ENCODE measurements at places on chromosomes 6 and 20. TPM values are rescaled to one million over a fixed set of nuclear protein-coding genes. Genes with fewer than 3 reads are reported as not detected.

- H3K36me3 ChIP-seq = no peaks in the 10 kb centered on the region
- H3K4me3 ChIP-seq = no peak overlapping the region
- H3K27ac ChIP-seq = no peak overlapping the region
- H3K27me3 ChIP-seq = no peaks in the 10 kb centered on the region
Measured at GRCh38 chr6:78844899-78845298, 22.5 kb upstream of the IRAK1BP1 start.

DNA sequence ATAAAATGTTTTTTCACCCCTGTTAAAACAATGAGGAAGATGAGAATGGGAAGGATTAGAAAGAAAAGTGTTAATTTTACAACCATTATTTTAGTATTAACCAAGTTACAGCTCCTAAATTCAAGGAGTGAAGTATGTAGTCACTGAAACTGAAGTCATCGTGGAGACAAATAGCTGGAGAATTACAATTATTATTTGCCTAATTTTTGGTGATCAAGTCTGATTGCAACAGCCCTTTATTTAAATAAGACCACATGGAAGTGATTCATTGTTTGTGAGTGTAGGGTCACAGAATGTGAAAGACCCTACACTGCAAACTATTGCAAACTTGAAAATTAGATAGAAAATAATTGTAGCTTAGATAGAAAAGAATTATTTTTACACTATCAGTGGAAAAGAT is 292.4 kb downstream of the CENPW start:
- no peak for DNase-seq
- no peaks in the 10 kb centered on the region for H3K27me3 ChIP-seq
- H3K36me3 ChIP-seq = no peaks in the 10 kb centered on the region
- no peaks in the 10 kb centered on the region for H3K4me1 ChIP-seq
- no peak overlapping the region for H3K4me3 ChIP-seq

Gene TXLNB
- 0.05 TPM for total RNA-seq

DNA sequence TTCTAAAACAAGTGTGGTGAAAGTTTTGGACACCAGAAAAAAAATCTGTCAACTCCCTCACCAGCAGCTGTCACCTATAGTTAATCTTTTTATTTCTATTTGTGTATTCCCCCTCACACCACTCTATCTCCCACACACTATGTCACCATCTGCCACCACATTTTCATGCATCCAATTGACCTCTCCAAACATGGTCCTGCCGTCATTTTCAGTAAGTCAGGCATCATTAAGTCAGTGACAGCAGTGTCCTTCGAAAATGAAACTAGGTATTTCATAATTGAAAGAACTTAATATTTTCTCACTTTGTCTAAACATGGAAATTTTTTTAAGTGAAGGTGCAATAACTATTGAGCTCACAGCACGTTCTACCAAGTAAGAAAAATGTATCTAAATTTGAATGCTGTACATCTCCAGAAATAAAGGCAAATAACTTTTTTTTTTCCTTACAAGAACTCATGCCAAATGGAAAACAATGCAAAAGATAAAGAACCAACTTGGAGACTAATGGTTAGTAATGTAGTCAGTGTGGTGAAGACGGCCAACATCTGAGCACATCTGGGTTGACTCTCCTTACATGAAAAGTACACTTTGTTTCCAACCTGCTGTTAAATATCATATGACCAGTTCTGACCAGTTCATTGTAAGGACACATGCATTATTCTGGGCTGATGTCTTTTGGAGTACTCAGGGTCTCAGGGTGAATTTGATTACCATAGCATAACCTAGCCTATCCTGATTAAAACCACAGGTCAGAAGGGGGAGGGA is 623.3 kb upstream of the MANEA start:
- H3K27me3 ChIP-seq = peaks cover 3% of the 10 kb centered on the region
- DNase-seq = no peak
- no peaks in the 10 kb centered on the region for H3K36me3 ChIP-seq
- no peak overlapping the region for H3K4me3 ChIP-seq

DNA sequence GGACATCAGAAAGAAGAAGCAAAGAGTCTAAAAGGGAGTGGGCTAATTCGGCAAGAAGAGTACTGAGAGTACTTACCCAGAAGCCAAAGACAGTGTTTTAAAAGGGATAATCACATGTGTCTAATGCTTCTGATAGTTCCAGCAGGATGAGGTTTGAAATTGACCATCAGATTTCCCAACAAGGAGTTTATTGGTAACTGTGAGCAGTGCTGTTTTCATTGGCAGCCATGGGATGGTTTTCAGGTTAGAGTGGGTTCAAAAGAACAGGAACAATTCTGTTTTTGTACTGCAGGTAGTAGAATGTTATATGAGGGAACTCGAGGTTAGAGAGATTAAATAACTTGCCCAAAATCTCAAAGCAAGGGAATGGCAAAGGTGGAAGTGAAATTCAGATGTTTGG is 8.5 kb downstream of the RNF217 start:
- no peak overlapping the region for H3K27ac ChIP-seq
- no peaks in the 10 kb centered on the region for H3K27me3 ChIP-seq
- peaks cover 21% of the 10 kb centered on the region for H3K36me3 ChIP-seq
- H3K4me1 ChIP-seq = peaks cover 47% of the 10 kb centered on the region

DNA sequence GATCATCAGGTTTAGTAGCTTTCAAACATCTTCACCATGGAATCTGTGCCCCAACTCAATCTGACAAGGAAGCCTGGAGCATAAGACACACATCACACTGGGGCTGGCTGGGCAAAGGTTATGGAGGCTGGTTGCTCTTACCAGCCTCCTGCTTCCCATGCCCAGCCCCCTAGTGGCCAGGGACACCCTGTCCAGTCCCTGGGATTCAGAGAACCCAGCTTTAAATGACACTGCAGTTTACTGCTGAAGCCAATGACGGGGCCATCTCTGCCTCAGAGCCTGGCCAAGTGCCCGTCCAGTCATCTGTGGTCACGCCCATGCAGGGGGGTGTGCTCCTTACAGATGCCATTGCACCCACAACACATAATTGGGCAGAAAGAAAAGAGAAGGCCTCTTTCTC is 272.9 kb downstream of the SMOC2 start:
- H3K27me3 ChIP-seq = peaks cover 24% of the 10 kb centered on the region
- H3K4me3 ChIP-seq = no peak overlapping the region
- H3K36me3 ChIP-seq = no peaks in the 10 kb centered on the region

DNA sequence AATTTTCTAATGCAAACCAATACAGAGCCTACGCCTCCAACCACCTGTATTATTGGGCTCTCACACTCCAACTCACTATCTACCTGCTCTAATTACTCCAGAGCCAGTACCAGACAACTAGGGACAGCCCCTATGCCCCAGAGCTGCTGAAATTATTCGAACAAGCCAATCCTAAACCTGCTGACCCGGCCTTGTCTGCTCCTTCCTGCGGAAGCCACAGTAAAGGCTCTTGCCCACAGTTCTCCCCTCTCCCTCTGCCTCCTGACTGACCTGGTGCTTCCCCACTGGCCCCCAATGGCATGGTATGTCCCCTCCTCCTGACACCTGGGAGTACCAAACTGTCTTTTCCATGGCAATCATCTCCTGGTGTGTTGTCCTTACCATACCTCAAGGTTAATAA is 4.1 kb upstream of the TOX2 start:
- H3K4me1 ChIP-seq = peaks cover 6% of the 10 kb centered on the region
- peaks cover 36% of the 10 kb centered on the region for H3K27me3 ChIP-seq
- H3K36me3 ChIP-seq = peaks cover 9% of the 10 kb centered on the region
- DNase-seq = no peak

Gene PPIL6
- 2.5 TPM for total RNA-seq

GRCh38 chr6:130020073-130020906 is 1.9 kb downstream of the L3MBTL3 start:
- no peaks in the 10 kb centered on the region for H3K27me3 ChIP-seq
- H3K36me3 ChIP-seq = peaks cover 5% of the 10 kb centered on the region
- no peak for DNase-seq
- peak overlapping the region; percentile 89 for H3K4me3 ChIP-seq
- peak overlapping the region; percentile 89 for H3K27ac ChIP-seq

GRCh38 chr6:69980624-69981023 is 114.3 kb downstream of the COL19A1 start:
- H3K27me3 ChIP-seq = no peaks in the 10 kb centered on the region
- no peaks in the 10 kb centered on the region for H3K4me1 ChIP-seq
- H3K4me3 ChIP-seq = no peak overlapping the region
- H3K36me3 ChIP-seq = peaks cover 1% of the 10 kb centered on the region
- H3K27ac ChIP-seq = no peak overlapping the region
- no peak for DNase-seq

Gene LSM14B
- 51.9 TPM for total RNA-seq

Measured in chondrocyte (in vitro differentiated cells).